Right cardiac atrium (tissue), 5 donors: ENCODE measurements at places on chromosomes 6 and 20. TPM values are rescaled to one million over a fixed set of nuclear protein-coding genes. Genes with fewer than 3 reads are reported as not detected.

DNA sequence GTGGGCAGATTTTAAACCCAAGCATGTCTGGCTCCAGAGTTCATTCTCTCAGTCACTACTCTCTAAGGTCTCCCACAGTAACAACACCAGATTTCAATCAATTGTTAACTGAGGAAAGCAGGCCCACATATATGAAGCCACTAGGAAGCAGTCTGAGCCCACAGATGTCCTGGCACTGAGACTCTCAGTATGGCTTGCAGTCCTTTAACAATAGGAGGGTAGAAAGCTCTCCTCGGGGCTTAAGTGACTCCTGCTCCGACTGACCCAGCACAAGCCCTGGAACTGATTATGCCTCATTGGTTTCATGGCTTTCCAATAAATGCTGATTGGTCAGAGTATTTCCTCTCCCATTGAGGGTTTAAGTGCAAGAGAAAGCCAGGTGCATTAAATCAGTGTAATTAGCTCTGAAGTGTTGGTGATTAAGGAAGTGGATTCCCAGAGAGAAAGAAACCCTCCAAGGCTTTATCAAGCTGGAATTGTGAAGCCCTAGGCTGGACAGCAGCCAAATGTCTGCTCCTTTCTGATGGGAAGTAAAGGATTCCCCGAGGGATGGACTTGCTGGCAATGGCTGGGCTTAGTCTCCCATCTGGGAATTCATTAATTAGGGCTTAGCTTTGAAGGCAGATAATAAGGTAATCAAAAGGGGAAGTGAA, 76.6 kb upstream of the PROKR2 start:
- no peak for DNase-seq

DNA sequence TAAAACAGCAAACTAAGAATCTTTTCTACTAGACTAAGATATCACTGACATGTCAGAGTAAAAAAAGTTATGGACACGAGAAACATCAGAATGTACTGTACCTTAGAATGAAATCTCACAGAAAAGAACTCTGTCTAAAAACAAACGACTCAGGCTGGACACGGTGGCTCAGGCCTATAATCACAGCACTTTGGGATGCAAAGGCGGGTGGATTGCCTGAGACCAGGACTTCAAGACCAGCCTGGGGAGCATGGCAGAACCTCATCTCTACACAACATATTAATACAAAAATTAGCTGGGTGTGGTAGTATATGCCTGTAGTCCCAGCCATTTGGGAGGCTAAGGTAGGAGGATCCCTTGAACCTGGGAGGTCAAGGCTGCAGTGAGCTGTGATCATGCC, 122.6 kb downstream of the PRND start:
- no peak for DNase-seq

GRCh38 chr20:13170771-13171170, 50.3 kb upstream of the ISM1 start:
- no peak for DNase-seq

- DNase-seq = no peak
These were observed 121.1 kb downstream of the CDC5L start for GRCh38 chr6:44508646-44509045.

Gene OR2H2
- not detected for polyA plus RNA-seq

Gene THBD
- polyA plus RNA-seq = 17.5 TPM
